ENCODE measurements at places on chromosomes 2 and 18. TPM values are rescaled to one million over a fixed set of nuclear protein-coding genes. Genes with fewer than 3 reads are reported as not detected.

The ACMSD gene
- not detected for total RNA-seq

DNA sequence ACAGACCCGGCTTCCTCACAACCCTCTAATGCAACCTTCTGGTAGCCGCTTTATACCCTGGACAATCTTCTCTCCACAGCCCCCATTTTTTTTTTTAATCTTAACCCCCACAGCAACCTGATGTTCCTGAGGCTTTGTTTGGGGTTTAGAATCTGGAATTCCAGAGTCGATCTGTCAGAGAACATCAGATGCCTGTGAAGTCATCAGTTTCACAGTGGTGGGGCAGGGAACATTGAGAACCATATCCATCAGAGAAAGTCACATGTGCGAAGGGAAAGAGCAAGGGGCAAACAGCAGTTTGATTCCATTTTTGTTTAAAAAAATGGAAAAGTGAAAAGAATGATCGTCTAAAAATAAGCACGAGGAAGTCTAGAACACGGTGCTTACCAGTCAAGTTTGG is 20.6 kb downstream of the NPAS2 start:
- no peak for DNase-seq

The DYNAP gene
- total RNA-seq: not detected

DNA sequence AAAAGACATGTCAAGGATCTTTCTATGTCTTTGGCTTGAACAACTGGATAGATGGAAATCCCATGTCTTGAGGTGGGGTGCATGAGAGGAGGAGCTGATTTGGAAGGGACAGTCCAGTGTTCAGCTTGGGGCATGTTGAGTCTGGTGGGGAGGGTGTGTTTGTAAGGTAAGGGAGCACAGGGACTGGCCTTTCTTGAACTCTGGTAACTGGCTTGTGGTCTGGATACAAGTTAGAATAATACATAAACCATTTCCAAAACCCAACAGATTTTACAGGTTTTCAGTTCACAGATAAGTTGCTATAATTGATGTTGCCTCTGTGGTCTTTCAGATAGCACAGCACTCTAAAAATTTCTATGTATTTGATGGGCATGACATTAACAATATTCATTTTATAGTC is 24.2 kb downstream of the RHBDD1 start:
- DNase-seq: no peak

- DNase-seq: no peak
Measured at GRCh38 chr2:72131371-72131891, 16.2 kb downstream of the CYP26B1 start.

The CYP27A1 gene
- 2.8 TPM for total RNA-seq

The NEB gene
- 3.0 TPM for total RNA-seq

The FBXO41 gene
- 27.0 TPM for total RNA-seq

The MYL1 gene
- total RNA-seq: 3.3 TPM

- DNase-seq: no peak
Measured at GRCh38 chr2:10185755-10186154, 63.2 kb downstream of the RRM2 start.

GRCh38 chr2:20668451-20668850 is 1.5 kb downstream of the GDF7 start:
- DNase-seq: no peak

The LCT gene
- not detected for total RNA-seq

The CPO gene
- total RNA-seq: not detected

The SATB2 gene
- 532 TPM for total RNA-seq

- DNase-seq: no peak
Measured at GRCh38 chr2:176128172-176128981, 1.1 kb upstream of the HOXD8 start.

The SKOR2 gene
- not detected for total RNA-seq

The SERPINB13 gene
- not detected for total RNA-seq

GRCh38 chr2:129481306-129482219 is 497.9 kb upstream of the RAB6C start:
- no peak for DNase-seq

The OR6B2 gene
- total RNA-seq: not detected

GRCh38 chr2:9552219-9553178 is 3.1 kb downstream of the ADAM17 start:
- DNase-seq: no peak

GRCh38 chr2:169131587-169132512 is 62.5 kb downstream of the DHRS9 start:
- DNase-seq: no peak

DNA sequence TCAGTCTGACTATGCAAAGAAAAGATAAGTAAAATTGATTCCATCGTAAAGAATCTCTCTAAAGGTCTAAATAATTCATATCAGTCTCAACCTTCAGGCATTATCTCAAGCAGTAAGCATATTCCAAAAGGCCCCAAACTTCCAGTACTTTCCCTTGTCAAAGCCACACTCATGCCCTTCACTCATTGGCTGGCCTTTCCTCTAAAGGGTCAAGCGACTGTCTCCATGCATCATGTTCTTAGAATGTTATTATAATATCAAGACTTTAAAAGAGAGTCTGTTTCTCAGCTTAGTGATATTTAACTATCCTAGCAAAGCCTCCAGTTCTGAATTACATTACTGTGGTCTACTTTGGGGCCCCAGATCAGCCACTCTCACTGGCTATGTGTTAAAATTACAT is 271.3 kb downstream of the MREG start:
- no peak for DNase-seq

GRCh38 chr2:1360557-1361250 is 52.6 kb upstream of the TPO start:
- no peak for DNase-seq

GRCh38 chr2:60313470-60314172 is 239.8 kb downstream of the BCL11A start:
- DNase-seq: no peak

The SFTPB gene
- 0.16 TPM for total RNA-seq

DNA sequence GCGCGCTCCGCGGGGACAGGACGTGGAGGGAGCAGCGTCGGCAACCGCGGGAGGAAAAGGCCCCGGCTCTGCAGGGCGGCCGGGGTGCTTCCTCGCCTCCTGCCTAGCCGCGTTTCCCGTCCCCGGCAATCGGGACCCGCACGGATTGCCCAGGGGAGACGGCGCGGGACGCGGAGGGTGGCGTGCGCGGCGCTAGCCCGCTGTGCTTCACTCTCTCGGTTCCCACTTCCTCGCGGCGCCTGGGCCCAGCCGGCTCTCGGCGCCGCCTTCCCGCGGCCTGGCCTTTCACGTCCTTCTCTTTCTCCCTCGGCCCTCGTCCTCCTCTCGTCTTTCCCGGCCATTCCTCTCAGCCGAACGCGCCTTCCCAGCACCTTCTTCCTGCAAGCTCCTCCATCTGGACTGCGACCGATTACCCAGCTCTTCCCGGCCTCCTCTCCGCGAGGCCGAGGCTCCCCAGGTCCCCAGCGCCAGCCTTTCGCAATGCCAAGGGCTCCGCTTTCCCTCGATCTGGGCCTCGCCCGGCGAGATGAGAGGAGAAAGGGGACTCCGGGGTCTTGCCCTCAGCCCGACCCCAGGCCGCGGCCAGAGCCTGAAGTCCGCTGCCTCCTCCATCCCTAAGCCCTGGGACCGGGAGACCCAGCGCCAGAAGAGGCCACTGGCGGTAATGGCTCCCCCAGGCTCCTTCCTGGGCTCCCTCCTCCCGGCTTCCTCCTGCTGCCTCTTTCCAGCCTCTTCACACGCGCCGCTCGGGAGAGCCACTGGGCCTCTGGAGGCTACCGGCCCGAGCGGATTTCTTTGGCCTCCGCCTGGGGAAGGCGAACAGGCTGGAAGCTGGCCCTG is 34.3 kb upstream of the ATP6V1B1 start:
- DNase-seq: no peak

Data from occipital lobe (tissue), 3 donors.